ENCODE measurements at places on chromosomes 5 and 9.

GRCh38 chr5:105952875-105953274 lies 1717.9 kb downstream of the EFNA5 start:
- DNase-seq: no peak

DNA sequence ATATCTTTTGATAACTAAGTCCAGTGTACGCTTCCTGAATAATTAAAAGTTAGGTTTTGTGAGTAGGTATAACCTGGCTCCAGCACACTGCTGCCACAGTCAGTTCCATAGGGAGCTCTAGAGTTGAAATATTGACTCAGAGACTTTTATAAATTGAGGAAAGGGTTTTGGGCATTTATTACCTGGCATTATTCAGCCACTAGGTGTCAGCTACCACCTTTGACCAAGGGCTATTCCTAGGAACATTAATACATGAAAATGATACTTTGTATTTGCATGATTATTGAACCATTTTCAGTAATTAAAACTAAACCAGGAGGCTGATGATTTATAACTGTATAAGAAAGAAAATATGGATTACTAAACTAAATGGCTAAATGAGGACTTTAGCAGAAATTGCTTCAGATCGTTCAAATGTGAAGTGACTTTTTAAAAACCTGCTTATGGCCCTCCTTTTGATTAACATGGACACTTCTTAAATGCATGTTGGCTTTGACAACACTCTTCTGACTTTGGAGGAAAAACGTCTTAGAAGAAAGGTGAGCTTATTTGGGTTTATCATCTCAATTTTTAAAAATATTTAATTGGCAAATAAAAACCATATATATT lies 83.0 kb downstream of the SMC2 start:
- DNase-seq: no peak

GRCh38 chr9:37730256-37730655 lies 23.3 kb upstream of the TRMT10B start:
- no peak for DNase-seq

- no peak for DNase-seq
These were observed 283.8 kb upstream of the TMEM161B start for GRCh38 chr5:88552426-88552825.

- no peak for DNase-seq
These were observed 116.7 kb upstream of the NEK6 start for GRCh38 chr9:124140941-124141568.

GRCh38 chr5:31954091-31954490 lies 220.0 kb downstream of the GOLPH3 start:
- no peak for DNase-seq

- no peak for DNase-seq
These were observed 12.0 kb downstream of the UGT3A2 start for GRCh38 chr5:36054647-36055046.

DNA sequence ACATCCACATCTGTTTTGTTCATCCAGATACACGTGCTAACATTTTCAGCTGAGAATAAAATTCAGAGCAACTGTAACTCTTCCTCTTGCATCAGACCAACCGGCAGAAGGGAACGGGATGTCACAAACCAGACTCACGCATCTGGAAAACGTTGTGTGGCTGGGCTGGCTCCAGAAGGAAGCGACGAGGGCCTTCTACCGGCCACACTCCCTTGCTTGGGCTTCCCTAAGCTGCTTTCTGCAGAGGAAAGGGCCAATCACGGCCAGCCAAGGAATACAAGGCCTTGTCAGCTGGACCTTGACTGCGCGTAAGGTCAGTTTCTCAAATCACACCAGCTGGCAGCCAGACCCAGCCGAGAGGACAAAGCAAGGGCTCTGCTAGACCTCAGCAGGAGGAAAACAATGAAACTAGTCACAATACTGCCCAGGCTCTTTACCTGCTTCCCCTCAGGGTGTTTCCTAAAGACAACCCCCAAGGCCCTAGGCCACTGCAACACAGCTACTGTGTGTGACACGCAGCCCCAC lies 106.1 kb downstream of the THBS4 start:
- no peak for DNase-seq

- DNase-seq: no peak
These were observed 993.9 kb upstream of the ACO1 start for GRCh38 chr9:31390403-31391025.

DNA sequence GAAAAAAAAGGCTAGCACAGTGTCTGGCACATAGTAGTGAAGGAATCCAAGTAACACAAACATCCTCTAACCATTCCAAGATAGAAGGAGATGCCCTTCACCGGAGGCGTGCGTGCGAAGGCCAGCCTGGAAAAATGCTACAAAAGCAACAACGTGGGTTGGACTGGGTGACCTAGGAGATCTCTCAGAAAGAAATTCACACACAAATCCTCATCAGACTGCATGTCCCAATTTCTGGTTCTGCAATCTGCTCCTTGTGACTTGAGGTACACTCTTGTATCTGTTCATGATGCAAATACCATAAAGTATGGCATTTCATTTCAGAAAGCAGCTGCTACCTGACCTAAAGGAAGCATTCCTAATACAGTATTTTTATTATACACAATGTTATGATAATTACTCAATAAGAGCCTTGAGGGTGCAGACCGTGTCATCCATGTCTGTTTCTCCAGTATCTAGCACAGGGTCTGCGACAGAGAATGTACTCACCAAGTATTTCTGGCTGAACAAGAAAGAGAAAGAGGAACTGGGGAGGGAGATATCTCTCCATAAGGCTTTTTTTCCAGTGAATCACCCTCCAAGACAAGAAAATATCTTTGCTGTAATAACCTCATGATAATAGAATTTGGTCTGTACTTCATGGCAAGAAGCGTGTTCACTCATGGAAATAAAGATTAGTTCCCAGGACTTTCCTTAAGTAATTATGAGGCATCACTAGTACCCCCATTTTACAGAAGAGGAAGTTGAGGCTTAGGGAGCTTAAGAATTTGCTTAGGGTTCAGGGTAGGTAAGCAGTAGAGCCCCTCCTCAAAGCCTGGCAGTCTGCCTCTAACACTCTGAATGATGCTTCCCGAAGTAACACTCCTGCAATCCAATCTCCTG lies 138.3 kb downstream of the CDK5RAP2 start:
- DNase-seq: no peak

- no peak for DNase-seq
These were observed 119.1 kb downstream of the MAPKAP1 start for GRCh38 chr9:125587819-125588460.

- DNase-seq: no peak
These were observed 124.3 kb downstream of the COMMD10 start for GRCh38 chr5:116209166-116209565.

- DNase-seq: no peak
These were observed 762.6 kb upstream of the SEMA6A start for GRCh38 chr5:117337064-117337749.

GRCh38 chr9:134937164-134937555 lies 19.4 kb upstream of the FCN1 start:
- DNase-seq: no peak

GRCh38 chr5:114007678-114008077 lies 354.2 kb upstream of the KCNN2 start:
- no peak for DNase-seq

DNA sequence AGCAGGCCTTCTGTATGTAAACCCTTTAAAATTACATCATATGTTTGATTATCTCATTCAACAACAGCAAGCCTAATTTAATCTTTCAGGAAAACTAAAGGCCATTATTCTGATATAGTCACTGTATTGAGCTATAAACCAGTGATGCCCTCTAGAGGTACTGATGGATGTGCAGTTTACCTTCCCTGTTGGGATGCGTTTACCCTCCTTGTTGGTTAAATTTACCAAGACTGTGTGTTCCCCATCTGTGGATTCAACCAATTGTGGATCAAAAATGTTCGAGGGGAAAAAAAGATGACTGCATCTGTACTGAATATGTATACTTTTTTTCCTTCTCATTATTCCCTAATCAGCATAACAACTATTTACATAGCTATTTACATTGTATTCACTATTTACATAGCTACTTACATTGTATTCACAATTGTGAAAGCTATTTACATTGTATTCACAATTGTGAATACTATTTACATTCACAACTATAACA lies 3.7 kb upstream of the BAAT start:
- no peak for DNase-seq

DNA sequence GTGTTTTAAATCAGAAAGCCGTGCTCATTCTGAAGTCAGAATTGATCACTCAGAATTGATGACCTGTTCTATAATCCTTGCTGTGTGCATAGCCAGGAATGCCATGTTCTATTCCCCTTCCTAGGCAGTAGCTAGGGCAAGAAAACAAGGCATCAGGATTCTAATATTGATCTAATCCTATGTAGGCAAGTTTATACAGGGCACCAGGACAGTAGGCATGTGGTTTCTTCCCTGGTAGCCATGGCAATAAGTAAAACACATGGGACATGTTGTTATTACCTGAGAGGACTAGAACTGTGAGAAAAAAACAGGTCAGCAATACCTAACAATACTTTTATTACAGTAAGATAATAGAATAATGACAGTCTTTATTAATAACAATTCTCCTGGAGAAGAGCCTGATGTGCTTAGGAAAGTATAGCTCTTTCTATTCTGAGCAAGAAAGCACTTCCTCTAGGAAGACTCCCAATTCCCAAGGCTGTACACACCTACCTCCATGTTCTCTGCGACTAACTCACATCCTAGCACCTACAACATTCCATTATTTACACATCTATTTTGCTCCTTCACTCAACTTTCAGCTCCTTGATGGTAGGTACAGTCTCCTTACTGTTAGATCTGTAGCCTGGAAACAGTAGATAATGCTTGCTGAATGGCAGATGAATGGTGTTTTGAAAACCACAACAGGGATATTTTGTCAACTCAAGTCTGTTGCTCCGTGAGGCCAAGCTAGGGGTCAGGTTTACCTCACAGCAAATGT lies 70.8 kb downstream of the STX17 start:
- DNase-seq: no peak

GRCh38 chr5:56361398-56361797 lies 128.3 kb upstream of the ANKRD55 start:
- no peak for DNase-seq

DNA sequence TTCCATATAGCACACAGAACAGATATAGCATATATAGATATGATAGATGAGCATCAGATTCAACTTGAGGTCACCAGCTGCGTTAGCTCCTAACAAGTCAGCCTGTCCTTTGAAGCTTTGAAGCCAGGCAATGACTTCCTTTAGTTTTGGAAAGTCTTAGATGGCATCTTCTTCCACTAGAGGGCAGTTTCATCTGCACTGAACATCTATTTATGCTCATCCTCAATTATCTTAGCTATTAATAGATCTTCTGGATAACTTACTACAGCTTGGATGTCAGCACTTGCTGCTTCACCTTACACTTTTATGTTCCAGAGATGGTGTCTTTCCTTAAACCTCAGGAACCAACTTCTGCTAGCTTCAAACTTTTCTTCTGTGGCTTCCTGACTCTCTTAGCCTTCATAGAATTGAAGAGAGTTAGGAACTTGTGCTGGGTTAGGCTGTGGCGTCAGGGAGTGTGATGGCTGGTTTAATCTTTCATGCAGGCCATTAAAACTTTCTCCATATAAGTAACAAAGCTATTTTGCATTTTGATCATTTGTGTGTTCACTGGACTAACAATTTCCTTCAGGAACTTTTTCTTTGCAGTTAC lies 1401.4 kb downstream of the EFNA5 start:
- no peak for DNase-seq

DNA sequence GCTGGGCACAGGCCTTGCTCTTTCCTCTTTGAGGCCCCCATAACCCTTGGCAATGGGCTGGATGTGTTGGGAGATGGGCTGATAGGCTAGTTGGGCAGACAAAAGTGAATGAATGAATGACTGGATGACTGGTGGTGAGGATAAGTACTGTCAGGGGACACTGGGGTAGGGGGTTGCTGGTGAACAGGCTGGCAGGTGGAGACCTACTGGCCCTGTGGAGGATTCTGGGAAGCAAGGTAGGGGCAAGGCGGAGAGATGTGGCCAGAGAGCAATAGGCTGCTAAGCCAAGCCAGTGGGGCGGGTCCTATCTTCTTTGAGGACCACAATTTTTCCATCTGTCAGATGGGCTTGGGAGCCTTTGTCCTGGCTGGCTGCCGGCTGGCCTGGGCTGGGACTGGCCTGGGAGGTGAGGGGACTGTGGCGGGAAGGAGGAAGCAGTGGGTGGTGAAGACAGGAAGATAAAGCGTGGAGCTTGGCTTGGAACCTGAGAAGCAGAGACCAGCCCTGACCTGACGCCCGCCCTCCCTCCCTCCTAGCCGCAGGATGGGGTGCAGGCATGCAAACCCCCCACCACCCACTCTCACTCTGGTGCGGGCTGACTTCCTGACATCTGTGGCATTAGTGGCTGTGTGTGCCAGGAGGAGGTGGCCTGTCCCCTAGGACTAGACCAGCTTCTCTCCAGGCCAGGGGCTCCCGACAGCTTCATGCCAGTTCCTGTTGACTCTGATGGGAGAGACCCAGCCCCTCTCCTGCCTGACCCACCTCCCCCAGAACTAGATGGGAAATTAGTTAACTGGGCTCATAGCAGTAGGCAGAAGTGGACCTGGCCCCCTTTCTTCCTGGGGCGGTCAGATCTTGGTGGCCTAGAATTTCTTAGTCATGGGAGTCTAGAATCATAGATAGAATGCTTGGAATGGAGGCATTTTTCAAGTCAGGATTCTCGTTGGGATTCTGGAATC lies 9.5 kb downstream of the CXXC5 start:
- DNase-seq: no peak

GRCh38 chr9:89794918-89795317 lies 190.1 kb downstream of the GADD45G start:
- no peak for DNase-seq

DNA sequence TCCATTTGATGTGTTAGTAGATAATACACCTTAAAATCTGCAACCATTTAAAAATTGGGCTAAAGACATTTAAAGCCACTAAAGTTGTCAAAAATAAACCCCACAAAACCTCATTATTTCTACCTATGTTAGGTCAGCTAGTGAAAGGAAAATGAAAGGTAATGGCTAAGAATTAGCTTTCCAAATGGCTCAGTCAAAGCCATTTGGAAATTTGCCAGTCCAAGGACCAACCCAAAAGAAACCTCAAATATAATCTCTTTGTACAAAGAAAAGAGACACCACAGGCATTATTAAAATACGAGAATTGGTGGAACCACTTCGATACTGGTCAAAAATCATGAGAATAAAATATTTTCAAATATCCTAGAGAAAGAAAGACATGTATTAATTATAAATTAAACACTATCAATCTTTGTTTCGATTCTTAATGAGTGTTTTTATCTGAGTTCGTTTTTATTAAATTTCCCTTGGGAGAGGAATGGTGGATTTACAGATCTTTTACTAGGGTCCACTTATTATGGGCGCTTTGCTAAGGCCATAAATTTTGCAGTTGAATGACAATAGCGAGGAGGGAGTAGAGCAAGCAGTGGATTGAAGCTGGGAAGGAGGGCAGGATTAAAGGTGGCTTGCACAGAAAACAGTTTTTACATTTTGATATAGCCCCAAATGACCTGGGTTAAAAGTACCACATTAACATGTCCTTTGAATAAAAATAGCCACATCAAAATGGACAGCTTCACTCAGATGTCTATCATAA lies 116.8 kb upstream of the SHB start:
- DNase-seq: no peak

DNA sequence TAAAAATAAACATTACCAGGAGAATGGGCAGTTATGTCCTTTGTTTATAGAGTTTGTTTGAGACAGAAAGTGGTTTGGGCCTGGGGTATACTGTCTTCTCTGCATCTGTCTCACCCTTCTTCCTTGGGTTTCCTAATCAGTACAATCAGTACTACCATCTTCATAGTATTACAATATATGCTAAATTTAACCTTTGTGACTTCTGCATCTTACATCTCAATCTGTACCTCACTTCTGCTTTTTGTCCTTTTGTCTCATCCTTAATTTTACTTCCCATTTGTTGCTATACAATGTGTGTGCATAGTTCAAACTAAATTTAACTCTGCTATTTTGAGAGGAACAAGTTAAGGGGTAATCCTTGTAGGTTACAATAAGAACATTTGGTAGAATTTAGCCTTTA lies 19.6 kb downstream of the FBXO38 start:
- no peak for DNase-seq

GRCh38 chr9:22643541-22643940 lies 196.9 kb downstream of the DMRTA1 start:
- no peak for DNase-seq
